Activated CD4-positive, alpha-beta T cell treated with anti-CD3 and anti-CD28 coated beads, Interleukin-2, amount 50 U/mL, for 16 hours (primary cell): ENCODE measurements at places on chromosomes 7 and 10.

- no peak for DNase-seq
Measured at GRCh38 chr7:149444287-149444686, 16.6 kb downstream of the ZNF777 start.

GRCh38 chr7:46286356-46286755, 365.3 kb upstream of the IGFBP3 start:
- no peak for DNase-seq

DNA sequence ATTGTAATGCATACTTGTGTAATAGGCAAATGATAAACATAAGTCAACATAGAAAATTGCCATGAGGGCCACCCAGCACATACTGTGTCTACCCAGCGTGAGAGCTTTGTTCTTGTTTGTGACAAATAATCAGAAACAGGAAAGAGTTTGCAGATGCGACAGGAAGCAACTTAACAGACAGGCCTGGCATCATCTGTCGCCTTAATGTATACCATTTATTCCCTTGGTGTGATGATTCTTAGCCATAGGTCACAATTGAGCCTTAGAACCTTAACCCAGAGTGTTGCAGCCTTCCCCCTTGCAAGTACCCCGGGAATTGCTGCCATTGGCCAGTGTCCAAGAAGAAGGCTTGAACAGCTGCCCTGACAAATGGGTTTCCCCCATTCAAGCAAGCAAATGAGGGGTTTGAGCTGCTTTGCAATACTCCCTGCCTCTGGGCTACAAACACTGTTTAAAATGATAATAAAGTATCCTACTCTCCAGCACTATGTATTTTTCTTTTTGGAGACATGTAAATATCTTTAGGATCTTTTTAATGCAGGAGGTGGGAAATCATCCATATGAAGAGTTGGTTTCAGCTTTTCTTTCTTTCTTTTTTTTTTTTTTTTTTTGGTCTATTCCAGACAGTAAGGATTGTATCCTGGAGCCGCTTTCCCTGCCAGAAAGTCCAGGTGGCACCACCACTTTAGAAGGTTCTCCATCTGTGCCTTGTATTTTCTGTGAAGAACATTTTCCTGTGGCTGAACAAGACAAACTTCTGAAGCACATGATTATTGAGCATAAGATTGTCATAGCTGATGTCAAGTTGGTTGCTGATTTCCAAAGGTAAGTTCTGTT, 80.0 kb downstream of the ZNF277 start:
- no peak for DNase-seq

GRCh38 chr7:50146692-50147091, 53.6 kb upstream of the ZPBP start:
- DNase-seq: no peak

DNA sequence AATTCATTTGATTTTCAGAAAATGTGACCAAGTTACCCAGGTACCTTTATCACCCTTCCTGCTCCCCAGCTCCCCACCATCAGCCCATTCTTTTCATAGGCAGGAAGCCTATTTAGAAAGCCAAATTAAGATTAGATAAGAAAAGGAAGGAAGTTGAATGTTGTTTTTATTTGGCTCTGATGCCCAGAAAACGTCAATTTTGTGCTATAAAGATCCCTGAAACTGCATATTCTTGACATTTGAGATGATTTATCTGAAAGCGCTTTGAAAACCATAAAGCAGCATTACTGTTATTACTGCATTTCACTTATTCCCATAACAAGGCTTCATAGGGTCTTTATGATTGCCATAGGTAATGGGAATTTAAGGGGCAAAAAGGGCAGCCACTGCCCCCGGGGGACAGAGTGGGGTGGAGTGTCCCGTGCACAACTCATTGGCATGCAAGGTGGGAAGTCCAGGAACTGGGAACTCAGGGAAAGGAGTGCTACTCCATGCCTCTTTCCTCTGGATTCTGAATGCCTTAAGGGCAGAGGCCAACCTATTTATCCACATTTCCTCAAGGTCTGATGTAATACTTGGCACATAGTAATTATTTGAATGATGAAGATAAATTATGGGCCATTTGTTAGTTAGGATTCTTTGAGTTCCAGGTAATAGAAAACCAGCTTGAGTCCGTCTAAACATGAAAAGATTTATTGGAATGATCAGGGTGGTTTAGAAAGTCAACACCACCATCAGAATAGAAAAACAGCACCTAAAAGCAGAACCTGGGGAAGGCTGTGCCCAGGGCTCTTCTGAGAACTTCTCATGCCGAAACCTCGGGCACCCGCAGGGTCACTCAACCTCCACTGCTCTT, 100.6 kb upstream of the ELMO1 start:
- no peak for DNase-seq

DNA sequence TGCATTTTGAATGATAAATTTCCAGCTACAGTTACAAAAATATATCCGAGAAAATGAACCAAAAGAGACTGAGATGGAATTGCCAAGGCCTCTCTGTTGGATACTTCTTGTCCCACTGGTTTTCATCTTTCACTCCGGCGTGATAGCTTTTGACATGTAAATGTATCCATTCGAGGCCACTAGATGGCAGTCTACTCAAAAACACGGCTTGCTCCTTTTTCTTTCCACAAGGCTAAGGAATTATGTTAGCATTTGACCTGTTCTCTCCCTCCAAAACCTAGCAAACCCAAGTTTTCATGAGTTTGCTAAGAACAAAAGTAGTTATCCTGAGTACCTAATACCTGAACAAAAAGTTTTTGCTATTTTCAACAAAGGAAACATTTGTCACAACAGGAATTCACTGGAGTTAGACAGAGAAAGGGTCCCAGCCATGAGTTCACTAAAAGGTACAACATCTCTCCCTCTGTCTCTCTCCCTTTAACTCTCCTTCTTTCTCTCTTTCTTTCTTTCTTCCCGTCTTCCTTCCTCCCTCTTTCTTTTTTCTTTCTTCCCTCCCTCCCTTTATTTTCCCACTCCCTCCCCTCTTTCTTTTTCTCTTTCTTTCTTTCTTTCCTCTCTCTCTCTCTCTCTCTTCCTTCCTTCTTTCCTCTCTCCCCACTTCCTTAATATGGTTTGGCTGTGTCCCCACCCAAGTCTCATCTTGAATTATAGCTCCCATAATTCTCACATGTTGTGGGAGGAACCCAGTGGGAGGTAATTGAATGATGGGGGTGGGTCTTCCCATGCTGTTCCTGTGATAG, 207.9 kb upstream of the MYO3A start:
- peak; percentile 52 for DNase-seq

- no peak for DNase-seq
Measured at GRCh38 chr10:11144626-11145494, 127.2 kb downstream of the CELF2 start.

GRCh38 chr7:98423043-98423442, 22.2 kb upstream of the BAIAP2L1 start:
- DNase-seq: peak; percentile 16

DNA sequence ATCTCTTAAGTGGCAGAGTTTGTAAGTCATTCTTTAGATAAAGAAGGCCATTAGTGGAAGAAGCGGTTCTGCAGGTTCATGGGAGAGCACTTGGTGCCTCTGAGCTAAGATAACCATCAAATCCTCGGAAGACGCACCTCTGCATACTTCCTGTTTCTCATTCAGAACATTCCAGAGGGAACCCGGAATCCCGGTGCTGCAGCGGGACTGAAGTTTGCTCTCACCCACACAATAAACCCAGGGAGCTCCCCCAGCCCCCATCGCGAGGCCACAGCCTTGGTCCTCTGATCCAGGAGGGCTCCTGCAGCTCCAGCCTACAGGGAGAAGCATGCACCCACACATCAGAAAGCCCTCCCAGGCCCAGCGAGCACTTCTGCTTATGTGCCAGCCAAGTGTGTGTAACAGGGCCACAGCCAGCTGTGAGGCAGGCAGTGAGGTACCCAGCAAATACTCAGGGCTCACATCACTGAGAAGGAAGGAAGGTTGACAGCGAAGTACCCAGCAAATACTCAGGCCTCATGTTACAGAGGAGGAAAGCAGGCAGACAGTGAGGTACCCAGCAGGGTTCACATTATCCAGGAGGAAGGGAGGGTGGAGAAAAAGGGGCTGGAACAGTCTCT, 142.4 kb downstream of the DIP2C start:
- no peak for DNase-seq

- DNase-seq: no peak
Measured at GRCh38 chr10:91541481-91541880, 91.4 kb downstream of the PPP1R3C start.

DNA sequence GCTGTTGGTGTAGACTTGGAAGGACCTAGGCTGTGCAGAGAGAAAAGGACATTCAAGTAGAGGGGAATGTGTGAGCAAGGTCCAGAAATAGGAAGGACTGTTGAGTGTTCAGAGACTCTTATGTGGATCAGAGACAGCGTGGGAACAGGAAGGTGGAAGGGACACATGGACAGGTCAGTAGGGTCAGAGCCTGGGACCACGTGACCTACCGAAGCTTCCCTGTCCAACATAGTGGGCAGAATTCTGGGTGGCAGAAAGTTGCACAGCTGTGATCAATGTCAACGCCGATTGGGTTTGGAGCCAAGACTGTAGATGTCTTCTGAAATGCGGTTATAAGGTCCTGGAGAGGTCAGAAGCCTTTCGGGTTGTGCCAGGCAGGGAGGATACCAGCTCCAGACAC, 195.9 kb upstream of the MKI67 start:
- no peak for DNase-seq

GRCh38 chr10:68435803-68436202, 28.7 kb upstream of the RUFY2 start:
- DNase-seq: no peak

GRCh38 chr10:122703483-122704448, 4.1 kb upstream of the C10orf120 start:
- DNase-seq: peak; percentile 64

DNA sequence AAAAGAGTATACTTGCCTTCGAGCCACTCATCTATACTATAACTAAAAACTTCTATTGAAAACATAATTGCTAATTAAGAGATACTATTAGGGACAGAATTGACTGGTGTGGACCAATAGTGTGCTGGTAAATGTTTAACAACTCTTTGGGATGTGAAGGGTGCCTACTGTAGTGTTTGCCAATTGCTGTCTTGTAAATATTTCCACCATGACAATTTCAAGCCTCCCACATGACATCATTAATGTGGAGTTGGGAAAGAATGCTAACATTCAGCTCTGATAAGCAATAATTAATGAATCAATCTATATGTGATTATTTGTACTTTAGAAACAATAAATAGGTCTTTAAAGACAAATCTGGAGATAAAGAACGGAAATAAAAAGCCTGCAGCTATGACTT, 136.8 kb downstream of the DGKB start:
- no peak for DNase-seq

DNA sequence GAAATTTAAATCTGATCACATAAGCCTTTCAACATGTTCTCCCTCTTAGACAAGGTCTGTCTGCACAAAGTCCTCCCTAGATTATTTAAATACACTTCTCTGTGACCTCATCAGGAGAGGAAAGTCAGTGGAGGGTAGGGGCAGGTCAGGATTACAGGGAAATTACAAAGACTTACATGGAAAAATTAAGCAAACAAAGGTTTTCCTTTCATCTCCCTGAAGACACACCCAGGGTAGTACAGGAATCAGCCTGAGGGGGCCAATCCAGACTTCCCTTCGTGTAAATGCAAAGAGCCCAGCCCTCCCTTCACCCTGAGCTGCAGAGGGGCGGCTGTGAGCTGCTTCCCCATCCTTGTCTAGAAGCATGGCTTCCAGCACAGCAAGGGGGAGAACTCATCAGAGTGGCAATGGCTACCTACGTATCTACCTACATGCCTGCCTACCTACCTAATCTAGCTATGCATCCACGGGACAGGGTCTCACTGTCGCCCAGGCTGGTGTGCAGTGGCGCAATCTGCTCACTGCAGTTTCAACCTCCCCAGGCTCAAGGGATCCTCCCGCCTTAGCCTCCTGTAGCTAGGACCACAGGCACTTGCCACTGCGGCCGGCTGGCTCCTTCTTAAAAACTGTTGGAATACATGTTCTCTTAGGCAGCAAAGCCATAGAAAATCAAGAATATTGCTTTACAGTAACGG, 33.2 kb downstream of the PITRM1 start:
- no peak for DNase-seq

DNA sequence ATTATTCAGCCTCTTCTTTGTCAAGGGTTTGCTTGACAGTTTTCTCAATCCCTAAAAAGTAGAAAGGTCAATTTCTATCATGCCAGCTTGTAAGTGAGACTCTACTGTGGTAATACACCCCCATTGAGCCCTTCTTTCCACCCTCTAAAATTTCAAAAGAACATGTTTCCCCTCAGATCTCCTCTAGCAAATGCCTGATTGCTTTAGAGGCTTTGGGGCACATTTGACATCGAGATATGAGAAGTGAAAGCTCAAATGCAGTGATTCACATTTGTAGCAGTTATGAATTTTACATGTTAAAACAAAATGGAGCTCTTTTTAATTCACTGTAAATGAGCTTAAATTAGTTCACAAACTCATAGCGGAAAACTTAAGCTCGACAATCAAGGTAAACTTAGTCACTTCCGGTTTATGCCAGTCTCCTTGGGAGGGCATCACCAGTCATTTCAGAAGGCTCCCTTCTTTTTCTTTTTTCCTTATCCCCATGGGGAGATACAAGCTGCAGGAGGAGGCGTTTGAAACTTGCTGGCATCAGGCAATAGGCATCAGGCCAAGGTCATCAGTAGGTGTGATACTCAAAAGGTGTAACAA, 55.3 kb upstream of the ADO start:
- peak; percentile 31 for DNase-seq

DNA sequence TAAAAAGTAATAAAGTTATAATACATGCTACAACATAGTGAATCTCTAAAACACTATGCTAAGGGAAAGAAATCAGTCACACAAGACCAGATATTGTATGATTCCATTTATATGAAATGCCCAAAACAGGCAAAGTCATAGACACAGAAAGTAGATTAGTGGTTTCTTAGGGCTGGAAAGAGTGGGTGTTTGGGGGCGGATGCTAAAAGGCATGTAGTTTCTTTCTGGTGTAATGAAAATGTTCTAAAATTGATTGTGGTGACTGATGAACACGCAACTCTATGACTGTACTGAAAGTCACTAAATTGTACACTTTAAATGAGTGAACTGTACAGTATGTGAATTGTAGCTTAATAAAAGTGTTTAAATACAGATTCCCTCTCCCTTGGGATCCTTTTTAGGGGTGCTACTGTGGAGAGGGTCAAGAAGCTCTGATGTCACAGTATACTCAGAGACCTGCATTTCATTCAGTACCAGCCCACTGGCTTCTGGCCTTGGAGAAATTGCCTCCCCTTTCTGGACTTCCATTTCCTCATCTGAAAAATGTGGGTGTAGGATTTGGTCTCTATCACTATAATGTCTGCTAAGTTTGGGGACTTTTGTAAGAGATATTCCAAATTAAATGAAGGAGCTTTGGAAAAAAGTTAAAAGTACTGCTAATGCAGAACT, 46.4 kb downstream of the AOAH start:
- peak; percentile 77 for DNase-seq

GRCh38 chr10:119209035-119209735, 1.8 kb downstream of the GRK5 start:
- peak; percentile 48 for DNase-seq

GRCh38 chr7:43568529-43568928, 14.4 kb upstream of the STK17A start:
- DNase-seq: no peak
